Activated T-helper 1 cell treated with anti-CD3 and anti-CD28 coated beads, Interleukin-12 subunit alpha, Interleukin-12 subunit beta, Interleukin-2, Interleukin-4 antibody, amounts not matched to agents 30 ng/mL and 10 ng/mL and 1 ng/mL, durations not matched to agents 14 hours and 24 hours and 36 hours (primary cell): ENCODE measurements at places on chromosomes 5 and 9.

GRCh38 chr5:127068493-127069214, 4.6 kb downstream of the C5orf63 start:
- DNase-seq, result no peak

GRCh38 chr5:125274938-125275724, 528.7 kb upstream of the ZNF608 start:
- DNase-seq, result no peak

GRCh38 chr9:93128011-93128714, 5.9 kb downstream of the NINJ1 start:
- DNase-seq, result no peak

DNA sequence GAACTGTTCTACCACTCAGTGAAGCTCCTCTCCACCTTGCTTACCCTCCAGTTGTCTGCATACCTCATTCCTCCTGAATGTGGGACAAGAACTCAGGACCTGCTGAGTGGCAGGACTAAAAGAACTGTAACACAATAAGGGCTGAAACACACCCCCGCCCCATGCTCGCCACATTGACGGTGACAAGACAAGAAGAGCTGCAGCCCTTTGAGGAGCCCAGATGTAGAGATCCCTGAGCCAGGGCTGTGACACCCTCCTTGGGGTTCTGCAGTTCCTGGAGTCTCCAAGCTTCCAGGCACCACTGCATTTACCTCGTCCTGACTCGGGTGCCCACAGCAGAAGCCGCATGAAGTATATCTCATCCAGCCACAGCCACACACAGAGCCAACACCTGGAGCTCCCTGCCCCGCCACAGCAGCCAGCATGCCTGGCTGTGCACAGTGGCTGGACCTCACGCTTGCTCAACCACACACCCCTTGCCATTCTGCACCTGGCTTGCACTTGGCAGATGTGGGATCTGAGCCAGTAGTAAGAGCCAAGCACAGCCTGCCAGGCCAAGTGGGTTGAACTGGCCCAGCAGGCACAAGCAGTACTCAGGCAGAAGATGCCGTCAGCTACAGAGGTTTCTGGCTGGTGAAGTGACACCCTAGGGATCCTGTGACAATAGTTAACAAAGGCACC, 166.1 kb downstream of the RNF180 start:
- DNase-seq, result no peak

DNA sequence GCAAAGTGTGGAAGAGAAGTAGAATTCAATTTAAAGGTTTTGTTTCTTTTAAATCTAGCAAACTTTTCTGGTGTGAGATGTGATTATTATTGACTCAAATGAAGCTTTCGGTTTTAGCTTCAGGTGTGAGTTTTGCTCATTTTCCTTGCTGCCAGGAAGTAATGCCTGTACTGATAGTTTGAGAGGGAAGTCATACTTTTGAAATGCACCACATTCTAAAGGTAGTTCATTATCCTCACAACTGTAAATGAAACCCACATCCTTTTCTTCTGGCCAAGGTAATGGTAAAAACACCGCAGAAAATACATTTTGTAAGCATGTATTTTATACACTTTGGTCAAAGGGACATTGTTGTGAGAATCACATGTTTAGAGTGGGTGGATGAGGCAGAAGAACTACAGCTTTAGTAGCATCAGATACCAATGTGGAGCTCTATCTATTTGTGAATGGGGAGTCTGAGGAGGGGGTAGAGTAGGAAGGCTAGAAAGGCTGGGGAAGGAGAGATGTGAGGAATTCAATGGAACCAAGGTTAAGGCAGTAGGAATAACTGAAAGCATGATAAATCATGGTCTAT, 167.0 kb upstream of the CDKN2B start:
- DNase-seq, result peak; percentile 5

DNA sequence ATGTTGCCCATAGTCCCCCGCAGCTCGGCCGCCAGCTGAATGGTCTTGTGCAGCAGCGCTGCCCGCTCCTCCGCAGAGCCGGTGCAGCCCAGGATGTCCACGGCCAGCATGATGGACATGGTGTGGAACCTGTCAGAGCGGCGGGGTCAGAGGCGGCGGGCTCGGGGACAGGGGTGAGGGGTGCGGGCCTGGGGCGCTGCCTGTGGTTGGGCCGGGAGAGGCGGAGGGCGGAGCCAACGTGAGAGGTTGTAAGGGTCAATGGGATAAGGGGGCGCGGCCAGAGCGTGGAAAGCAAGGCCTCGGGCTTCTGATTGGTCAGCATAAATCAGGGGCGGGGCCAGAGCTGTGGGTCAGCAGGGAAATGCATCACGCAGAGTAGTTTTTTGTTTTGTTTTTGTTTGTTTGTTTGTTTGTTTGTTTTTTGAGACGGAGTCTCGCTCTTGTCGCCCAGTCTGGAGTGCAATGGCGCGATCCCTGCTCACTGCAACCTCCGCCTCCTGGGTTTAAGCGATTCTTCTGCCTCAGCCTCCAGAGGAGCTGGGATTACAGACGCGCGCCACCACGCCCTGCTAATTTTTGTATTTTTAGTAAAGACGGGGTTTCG, 6.8 kb upstream of the TOR2A start:
- DNase-seq, result no peak

- DNase-seq, result no peak
Measured at GRCh38 chr5:164356790-164357189, 851.4 kb downstream of the MAT2B start.

- no peak for DNase-seq
Measured at GRCh38 chr5:146645342-146645741, 129.4 kb upstream of the GPR151 start.

- DNase-seq, result no peak
Measured at GRCh38 chr9:1473956-1474634, 423.9 kb downstream of the DMRT2 start.

- DNase-seq, result no peak
Measured at GRCh38 chr5:151707567-151707966, 20.9 kb upstream of the SPARC start.

GRCh38 chr5:7855611-7856010, 4.7 kb upstream of the CFAP90 start:
- DNase-seq, result no peak

DNA sequence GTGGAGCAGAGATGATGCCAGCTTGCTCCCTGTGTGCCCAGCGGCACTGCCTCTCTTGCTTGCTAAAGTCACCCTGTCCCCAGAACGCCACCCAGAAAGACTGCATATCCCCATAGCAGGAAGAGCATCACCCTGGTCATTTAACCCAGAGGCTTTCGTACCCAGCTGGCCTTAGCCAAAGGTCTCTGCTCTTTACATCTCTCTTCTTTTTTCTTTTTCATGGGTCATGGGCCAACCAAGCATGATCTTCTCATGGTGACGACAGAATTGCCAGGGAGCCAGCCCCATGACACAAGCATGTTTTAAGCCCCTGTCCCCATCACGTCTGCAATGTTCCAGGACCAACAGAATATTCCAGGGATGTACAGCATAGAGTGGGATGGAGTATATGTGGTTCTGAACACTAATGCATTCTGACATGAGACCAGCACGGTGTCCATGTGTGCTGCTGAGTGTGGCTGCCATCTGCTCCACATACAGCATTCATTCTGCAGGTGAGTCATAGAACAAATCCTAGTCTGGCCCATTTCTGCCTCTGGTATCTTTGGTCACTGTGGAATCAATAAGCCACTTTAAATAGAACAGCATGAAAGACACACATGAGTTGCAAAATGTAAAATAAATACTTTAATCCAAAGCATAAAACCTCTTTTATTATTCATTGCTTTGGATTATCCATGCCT, 203.0 kb downstream of the MED10 start:
- DNase-seq, result no peak

DNA sequence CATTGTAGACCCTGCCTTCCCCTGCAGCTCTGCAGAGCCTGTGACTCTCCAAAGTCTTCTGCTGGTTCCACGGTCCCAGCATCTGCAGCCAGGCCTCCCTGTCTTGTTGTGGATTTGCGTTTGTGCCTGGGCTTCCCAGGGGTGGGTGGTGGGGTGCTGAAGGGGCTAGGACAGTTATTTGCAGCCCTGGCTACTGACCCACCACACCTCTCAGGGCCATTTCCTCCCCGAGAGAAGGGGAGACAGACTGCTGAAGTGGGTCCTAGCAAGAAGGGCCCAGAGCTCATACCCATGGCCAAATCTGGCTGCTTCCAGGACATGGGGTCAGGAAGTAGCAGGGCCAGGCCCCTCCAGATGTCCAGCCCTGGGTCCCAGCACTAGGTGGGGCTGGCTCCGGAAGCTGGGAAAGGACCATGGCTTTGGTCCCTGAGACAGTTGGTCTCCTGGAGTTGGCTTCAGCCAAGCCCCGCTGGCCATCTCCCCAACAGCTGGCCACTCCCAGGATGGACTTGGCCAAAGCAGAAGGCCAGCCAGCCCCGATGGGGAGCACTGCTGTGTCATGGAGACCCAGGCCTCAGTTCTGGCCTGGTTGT, 26.3 kb downstream of the GSN start:
- no peak for DNase-seq

GRCh38 chr9:121232251-121232650, 30.6 kb upstream of the RAB14 start:
- DNase-seq, result no peak

- no peak for DNase-seq
Measured at GRCh38 chr9:134855900-134856377, 24.7 kb upstream of the FCN2 start.

DNA sequence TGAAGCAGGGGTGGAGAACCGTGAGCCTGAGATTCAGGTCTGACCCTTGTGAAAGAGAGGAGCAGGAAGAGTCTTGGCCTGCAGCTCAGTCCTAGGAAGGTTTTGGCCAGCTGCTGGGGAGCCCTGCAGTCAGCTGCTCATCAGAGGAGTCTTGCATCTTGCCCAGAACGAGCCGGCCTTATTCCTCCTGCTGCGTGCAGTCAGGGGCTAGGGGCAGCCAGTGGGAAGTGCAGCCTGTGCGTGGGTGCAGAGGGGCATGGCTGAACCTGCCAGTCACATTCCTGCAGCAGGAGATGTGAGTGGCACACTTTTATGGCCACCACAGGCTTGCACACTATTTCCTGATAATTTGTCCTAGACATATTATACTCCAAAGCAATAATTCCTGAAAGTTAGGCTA, 278.7 kb downstream of the NPR3 start:
- DNase-seq, result no peak

GRCh38 chr5:120873083-120873482, 409.0 kb downstream of the PRR16 start:
- DNase-seq, result no peak

GRCh38 chr9:3508521-3509291, 17.1 kb downstream of the RFX3 start:
- DNase-seq, result no peak

GRCh38 chr5:142128675-142129208, 20.2 kb downstream of the NDFIP1 start:
- no peak for DNase-seq

DNA sequence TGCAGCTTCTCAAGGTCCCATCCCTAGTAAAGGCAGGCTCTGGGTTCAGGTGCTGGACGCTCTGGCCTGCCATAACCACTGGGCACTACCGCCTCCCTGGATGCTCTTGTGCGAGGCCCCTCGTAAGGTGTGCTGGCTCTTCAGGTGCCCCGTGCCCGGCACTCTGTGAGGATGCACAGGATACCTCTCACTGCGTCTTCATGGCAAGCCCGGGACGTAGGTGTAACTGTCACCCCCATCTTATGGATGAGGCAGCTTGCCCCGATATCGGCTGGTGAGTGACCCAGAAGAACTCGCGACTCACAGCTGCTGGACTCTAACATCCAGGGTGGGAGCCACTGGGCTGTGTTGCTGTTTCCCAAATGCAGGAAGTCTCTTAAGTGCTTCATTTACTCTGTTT, 79.0 kb downstream of the GTF3C4 start:
- no peak for DNase-seq

- DNase-seq, result no peak
Measured at GRCh38 chr5:145554399-145554798, 280.7 kb downstream of the PRELID2 start.

- DNase-seq, result no peak
Measured at GRCh38 chr9:77834898-77835488, 186.9 kb upstream of the GNA14 start.

DNA sequence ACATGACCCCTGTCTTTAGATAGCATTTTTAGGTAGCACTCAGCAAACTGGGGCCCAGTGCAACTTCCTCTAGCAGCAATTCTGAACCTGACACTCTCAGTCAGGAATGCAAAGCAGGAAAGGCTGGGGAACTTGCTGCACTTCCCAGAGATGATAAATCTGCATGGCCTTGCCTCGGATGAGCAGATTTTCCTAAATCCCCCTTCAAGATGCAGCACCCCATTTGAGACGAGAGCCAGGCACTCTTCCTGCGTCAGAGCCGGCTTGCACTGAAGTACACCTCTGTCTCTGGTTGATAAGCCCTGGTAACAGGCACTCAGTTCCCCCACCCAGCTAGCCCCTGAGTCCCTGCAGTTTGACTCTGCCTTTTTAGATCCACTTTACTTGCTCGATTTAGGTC, 296.7 kb upstream of the PANK3 start:
- DNase-seq, result no peak

- DNase-seq, result no peak
Measured at GRCh38 chr5:149493316-149493715, 57.9 kb downstream of the CSNK1A1 start.

DNA sequence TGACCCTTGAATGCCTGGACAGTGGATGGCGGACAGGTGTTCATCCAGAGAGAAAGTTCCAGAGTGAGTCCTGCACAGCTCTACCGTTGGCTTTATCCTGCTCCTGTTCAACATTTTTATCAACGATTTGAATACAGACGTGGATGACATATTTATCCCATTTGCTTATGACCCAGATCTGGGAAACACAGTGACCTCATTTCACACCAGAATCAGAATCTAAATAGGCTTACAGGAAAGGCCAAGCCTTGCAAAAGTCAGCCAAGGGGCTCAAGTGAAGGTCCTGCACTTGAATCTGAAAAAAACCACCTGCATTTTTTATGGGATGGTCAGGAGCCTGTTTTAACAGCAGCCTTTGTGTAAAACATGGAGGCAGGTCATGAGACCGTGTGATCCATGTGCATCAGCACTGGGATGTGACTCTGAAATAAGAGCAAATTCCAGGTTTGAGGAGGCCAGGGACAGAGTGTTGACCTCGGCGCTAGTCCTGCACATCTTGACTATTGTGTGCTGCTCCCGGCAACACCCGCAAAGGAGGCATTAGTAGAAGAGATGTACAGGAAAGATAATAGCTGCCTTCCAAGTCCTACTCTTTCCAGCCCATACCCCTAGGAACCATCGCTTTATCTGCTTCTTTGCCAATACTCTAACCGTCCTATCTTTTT, 18.5 kb downstream of the PDZD2 start:
- no peak for DNase-seq

GRCh38 chr5:134432677-134433359, 21.1 kb upstream of the CDKN2AIPNL start:
- no peak for DNase-seq

- no peak for DNase-seq
Measured at GRCh38 chr5:42855811-42856210, 44.1 kb upstream of the SELENOP start.

GRCh38 chr5:139495638-139496435, 13.3 kb upstream of the STING1 start:
- DNase-seq, result no peak

- no peak for DNase-seq
Measured at GRCh38 chr9:112175796-112176315, 759 bp upstream of the SUSD1 start.

GRCh38 chr5:18243846-18244245, 609.6 kb downstream of the TAF11L14 start:
- DNase-seq, result no peak
